ENCODE measurements at places on chromosomes 1 and 21.
A peak's percentile ranks its signal among the peaks of the same experiment; 100 is the strongest.

- DNase-seq: peak; percentile 46
Observed at GRCh38 chr1:42259059-42259738, 75.8 kb downstream of the FOXJ3 start.

GRCh38 chr1:155744711-155745283, 55.9 kb downstream of the DAP3 start:
- DNase-seq: no peak

- DNase-seq: no peak
Observed at GRCh38 chr21:42988236-42988965, 14.0 kb downstream of the PKNOX1 start.

DNA sequence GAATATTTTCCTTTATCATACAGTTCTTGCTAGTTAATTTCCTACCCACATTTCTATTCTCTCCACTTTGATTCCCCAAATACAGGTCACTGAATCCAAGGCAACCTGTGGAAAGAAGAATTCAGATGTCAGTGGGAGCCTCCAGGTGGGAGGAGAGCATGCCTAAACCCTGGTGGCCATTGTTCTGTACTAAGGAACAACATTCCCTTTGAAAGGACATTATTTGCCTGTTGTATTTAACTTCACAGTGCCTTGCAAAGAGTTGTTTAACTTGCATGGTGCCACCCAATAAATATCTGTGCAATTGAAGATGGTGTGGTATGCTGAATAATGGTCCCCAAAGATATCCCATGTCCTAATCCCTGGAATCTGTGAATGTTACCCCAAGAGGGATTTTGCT, 21.3 kb downstream of the NPHS2 start:
- DNase-seq: no peak

All from GF-D8 (cell line).